Cortex of kidney (tissue), 1 donor: ENCODE measurements at places on chromosomes 4 and X.

DNA sequence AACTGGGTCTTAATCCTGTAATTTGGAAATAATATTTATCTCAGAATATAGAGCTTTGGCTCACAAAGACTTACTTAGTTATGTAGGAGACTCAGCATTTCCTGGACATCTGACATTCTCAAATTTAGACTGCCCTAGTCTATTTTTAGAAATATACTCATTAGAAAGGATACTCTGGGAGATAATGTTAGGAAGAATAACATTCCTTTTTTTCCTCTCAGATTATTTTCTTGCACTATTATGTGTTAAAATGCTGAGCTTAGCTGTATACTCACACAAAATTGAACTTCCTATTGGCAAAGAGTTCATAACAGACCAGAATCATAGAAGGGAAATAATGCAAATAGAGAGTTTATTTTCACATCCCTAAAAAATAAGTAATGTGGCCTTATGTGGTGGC lies 1424.9 kb upstream of the PCDH7 start:
- no peak for DNase-seq

DNA sequence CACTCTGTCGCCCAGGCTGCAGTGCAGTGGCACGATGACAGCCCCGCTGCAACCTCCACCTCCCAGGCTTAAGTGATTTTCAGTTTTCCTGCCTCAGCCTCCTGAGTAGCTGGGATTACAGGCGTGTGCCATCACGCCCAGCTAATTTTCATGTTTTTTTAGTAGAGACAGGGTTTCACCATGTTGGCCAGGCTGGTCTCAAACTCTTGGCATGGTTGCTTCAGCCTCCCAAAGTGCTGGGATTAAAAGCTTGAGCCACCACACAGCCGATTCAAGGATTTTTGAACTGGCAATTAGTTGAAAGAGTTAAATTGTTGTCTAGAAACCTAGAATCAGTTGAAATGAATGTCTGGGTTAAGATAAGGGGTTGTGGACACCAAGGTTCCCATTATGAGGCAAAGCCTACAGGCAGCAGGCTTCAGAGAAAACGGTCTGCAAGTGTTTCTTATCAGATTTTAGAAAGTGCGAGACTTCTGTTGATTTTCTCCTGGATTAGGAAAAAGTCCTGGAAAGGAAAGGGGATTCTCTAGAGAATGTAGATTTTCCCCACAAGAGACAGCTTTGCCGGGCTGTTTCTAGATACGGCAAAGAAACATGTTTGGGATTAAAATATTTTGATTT lies 8.3 kb upstream of the CCNI start:
- DNase-seq = no peak

DNA sequence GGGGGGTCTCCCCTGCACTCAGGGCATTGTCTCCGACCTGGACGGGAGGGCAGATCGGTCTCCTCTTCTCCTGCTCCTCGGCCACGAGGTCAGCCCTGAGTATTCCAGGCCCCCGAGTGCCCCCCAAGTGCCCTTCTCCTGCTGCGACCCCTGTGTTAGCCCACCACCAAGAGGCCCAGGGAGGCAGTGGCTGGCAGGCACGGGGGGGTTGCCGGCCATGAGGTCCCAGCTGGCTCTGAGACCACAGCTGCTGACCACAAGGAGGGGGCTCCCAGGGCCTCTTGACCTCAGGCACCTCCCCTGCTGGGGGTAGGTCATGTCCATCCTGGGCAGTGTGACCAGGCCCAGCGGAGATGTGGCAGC lies 186.1 kb upstream of the PSAPL1 start:
- no peak for DNase-seq

- DNase-seq = no peak
These were observed 8.2 kb downstream of the FGFBP1 start for GRCh38 chr4:15930314-15930713.

GRCh38 chr4:53545942-53546581 lies 45.2 kb downstream of the LNX1 start:
- no peak for DNase-seq

- DNase-seq = no peak
These were observed 33.7 kb upstream of the STAG2 start for GRCh38 chrX:123927845-123928244.

GRCh38 chr4:1658146-1658545 lies 26.0 kb downstream of the FAM53A start:
- no peak for DNase-seq

DNA sequence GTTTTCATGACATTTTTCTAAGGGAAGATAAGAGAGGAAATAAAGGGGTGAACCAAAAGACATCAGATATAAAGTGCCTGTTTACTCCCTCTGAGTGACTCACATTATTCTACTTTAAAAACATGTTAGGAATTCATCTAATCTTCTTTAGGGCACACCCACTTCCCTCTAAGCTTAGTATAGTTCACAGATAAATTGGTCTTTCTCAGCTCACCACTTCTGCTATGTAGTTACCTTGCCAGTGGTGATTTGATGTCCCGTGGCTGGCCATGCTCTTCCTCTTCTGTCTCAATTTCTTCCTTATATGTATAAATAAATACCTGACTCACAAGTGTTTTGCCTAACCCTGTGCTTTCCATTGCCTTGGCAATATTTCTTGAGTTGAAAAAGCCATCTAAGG lies 96.8 kb downstream of the PDLIM5 start:
- no peak for DNase-seq
